Left kidney (tissue), 8 donors: ENCODE measurements at places on chromosomes 7 and 10. TPM values are rescaled to one million over a fixed set of nuclear protein-coding genes. Genes with fewer than 3 reads are reported as not detected.

GRCh38 chr7:12884856-12885440 is 197.5 kb downstream of the ARL4A start:
- DNase-seq = no peak

Gene CYP2E1
- 2.8 TPM for polyA plus RNA-seq

GRCh38 chr10:35927990-35928488 is 285.9 kb upstream of the FZD8 start:
- DNase-seq = no peak

DNA sequence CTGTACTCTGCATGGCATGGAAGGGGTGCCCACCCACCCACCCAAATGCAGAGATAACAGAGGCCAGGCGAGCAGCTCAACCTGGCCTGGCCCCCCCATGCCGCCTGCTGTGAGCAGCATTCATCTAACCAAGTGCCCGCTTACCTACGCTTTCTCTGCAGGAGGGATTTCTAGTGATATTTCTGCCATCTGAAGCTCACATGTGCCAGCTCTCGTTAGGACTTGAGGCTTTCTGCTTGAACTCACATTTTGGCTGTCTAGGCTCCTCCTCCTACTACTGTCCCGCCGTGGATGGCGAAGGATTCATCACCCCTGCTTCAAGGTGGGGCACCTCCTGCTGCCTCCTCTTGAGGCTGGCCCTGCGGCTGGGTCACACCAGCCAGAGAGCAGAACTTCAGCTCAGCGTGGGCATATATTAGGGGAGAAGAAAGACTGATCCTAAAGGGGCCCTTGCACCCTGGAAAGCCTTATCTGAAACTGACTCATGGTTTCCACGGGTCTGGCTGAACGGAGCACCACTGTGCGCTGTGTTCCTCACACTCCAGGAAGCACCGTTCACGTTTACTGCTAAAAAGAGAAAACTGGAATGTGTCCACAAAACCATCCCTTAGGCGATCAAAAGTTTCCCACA is 45.5 kb downstream of the CTBP2 start:
- DNase-seq = no peak

- no peak for DNase-seq
These were observed 441 bp downstream of the FZD8 start for GRCh38 chr10:35641676-35642034.

Gene ASAH2
- polyA plus RNA-seq = 6.8 TPM

- no peak for DNase-seq
These were observed 17.8 kb downstream of the BTBD16 start for GRCh38 chr10:122288917-122289316.

GRCh38 chr7:106262221-106262881 is 22.4 kb downstream of the NAMPT start:
- DNase-seq = no peak

Gene ABCA13
- polyA plus RNA-seq = 0.95 TPM

Gene CRYGN
- polyA plus RNA-seq = 4.4 TPM

- DNase-seq = no peak
These were observed 2.1 kb upstream of the CCDC126 start for GRCh38 chr7:23594879-23595604.

DNA sequence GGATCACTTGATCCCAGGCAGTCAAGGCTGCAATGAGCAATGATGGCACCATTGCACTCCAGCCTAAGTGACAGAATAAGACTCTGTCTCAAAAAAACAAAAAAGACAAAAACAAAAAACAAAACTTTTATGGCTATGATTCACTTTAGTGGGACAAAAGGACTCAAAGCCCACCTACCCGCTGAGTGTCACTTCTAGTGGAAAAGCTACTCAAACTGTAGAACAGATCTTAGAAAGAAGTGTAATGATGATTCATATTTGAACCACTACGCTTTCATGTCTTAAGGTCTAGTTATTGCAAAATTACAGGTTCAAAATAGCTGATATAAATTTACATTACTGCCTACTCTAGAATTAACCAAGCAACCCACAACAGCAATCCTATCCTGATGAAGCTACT is 47.1 kb upstream of the OTUD1 start:
- no peak for DNase-seq

GRCh38 chr10:19048489-19048888 is at the start of gene MALRD1:
TSS of gene MALRD1 (plus strand) at chr10:19048801. CDS start at chr10:19048939, 138 bp downstream.
- no peak for DNase-seq

- DNase-seq = no peak
These were observed 84.9 kb downstream of the NAMPT start for GRCh38 chr7:106199813-106200364.

DNA sequence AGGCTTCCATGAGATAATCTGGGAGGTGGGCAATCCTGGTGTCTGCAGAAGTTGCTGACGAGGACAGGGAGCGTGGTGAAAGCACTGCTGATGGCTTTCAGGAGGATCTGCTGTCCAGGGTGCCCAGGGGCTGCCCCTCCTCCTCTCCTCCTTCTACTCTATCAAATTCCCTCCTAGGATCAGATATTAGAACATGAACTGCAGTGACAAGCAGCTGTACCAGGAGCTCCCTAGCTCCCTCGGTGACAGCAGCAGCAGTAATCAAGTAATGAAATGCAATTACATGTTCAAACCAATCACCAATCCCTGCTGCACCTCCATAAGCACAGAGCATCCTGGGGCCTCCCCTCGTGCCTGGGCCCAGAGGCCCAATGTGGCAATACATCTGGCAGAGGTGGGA is 46.9 kb downstream of the GRID1 start:
- no peak for DNase-seq

- no peak for DNase-seq
These were observed 28.5 kb upstream of the ZMYND11 start for GRCh38 chr10:106740-107139.

Gene CHST3
- polyA plus RNA-seq = 15.4 TPM

- no peak for DNase-seq
These were observed 94.0 kb upstream of the PCGF5 start for GRCh38 chr10:91126471-91126870.

Gene CPEB3
- 3.3 TPM for polyA plus RNA-seq

GRCh38 chr10:56624082-56624481 is 263.0 kb upstream of the ZWINT start:
- DNase-seq = no peak

- DNase-seq = peak; percentile 60
These were observed at the start of gene GBX1 for GRCh38 chr7:151167197-151167961. TSS of gene GBX1 (minus strand) at chr7:151167694. CDS start at chr7:151167548, 146 bp downstream.

- no peak for DNase-seq
These were observed 90.8 kb downstream of the DNAJB9 start for GRCh38 chr7:108660465-108660864.

Gene TMEM270
- polyA plus RNA-seq = 0.27 TPM

DNA sequence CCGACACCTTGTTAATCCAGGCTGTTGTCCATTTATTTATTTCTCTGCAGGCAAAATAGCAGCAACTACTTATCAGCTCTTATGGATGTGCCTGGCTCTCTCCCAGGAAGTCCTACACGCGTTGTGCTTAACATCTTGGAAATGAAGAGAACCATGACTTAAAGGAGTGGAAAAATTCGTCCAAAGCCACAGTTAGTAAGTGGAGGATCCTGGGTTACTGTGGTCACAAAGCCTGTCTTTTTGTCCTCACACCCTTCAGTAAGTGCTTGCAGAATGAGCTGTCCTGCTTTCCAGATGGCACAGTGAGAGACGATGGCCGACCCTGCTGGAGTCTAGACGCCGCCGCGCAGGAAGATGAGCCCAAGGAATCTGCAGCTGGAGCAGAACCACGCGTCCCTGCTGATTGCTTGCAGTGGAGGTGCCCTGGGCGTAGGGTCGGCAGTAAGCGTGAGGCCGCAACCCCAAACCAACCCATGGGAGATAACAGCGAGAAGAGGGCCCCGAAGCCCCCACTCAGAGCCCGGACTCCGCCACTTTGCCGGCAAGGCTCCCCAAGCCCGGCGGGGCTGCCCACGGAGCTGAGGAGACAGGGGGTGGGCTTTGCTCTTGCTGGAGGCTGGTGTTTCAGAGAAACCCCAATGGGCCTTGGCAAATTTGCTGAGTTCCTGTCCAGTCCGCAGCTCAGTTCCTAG is 178.6 kb downstream of the CXCL12 start:
- no peak for DNase-seq

DNA sequence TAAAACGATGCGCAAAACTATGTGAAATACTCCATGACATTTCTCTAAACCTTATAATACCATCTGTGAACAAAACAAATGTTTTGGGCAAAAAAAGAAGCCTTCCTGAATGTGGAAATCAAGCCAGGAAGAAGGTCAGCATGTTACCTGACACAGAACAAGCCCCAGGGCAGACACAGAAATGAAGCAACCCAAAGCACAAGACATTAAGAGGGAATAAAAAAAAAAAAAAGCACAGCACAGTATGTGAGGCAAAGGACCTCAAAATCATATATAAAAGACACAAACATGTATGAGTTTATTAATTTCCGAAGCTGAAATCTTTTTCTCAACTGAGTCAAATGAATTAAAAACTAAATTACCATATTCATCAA is 161.8 kb downstream of the SKIDA1 start:
- DNase-seq = no peak

DNA sequence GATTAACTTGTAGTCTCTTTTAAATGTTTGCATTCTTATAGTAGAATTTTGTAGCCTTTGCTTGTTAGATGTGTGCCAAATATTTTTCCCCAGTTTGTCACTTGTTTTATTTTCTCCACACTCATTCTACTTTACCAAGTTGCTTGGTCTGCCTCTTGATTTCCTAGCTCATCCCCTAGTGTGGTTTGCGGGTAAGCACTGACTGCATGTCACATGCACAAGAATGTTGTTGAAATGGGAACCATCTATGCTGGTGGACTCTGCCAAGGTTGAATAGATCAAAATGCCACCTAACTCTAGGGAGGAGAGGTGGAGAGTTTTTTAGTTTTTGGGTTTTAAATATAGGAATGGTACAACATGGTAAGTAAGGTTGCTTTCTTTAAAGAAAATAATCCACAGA is 47.6 kb downstream of the FZD1 start:
- DNase-seq = no peak

Gene NOS3
- polyA plus RNA-seq = 8.7 TPM

Gene SPDYE5
- polyA plus RNA-seq = 7.3 TPM

DNA sequence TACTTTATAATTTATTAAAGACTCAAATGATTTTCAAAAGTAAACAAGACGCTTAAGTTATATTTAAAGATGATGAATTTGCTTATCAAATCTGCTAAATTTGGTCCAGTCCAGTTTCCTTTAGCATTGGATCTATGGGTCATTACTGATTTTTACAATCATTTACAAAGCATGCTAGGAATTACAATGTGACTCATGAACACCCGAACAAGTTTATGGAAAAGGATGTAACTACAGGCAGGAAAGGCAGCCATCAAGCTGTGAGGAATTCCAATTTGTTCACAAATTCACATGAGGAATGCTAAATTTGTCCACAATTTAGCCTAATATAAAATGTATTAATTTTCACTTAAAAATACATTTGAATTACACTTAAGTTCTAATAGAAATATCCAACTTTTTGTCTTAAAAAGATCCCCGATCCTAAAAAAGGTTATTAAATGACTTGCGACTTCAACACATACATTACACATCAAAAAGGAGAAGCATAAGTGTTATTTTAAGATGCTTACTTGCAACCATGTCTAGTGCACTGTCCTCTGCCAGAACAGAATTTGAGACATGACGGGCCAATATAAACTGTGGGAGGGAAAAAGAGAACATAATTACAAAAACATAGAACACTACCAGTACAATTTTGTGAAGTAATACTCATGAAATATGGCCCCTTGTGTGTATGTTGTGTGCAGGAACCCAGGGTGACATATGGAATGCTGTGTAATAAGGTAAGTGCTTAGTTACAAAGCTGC is 194.2 kb upstream of the SLC26A5 start:
- no peak for DNase-seq

Gene FBXL13
- 4.3 TPM for polyA plus RNA-seq

Gene PCLO
- polyA plus RNA-seq = 14.5 TPM

DNA sequence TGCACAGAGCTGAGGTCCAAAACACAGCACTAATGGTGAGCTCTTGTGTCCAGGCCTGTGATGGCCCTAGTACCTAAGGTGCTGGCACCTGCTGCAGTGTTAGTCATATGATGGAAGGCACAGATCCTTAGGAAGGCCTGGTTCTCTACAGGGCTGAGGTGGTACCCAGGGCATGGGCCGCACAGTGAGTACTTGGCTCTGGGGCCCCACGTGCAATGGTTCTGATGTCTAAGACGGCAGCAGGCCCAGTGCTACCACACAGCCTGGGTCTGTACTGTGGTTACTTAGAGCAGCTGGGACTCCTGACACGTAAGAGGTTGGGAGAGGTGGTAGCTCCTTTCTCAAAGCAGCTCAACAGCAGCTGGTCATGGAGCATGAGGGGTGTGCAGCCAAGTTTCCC is 70.6 kb upstream of the MAGI2 start:
- DNase-seq = no peak

DNA sequence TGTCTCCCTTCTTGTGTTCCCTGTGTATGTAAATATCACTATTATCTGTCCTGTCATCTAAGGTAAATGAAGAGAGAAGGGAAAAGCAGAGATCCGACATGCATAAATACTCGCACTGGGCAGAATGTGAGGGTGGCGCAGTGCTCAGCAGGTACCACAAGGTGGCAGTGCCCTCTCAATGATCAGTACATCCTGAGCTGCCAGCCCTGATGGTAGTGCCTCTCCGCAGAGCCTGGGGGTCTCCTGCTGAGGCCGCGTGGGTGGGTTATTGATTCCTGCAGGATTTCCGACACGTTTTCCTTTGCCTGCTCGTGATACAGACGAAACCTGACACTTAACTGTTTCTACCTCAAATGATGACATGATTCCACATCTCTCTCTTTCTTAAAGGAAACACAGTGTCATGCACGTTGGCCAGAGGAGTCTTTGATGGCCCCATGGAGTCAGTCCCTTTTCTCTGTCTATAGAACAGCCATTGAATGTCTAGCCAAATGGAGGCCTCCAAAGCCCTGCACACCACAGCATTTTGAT is 19.8 kb downstream of the RGR start:
- peak; percentile 29 for DNase-seq

- DNase-seq = no peak
These were observed 636.5 kb downstream of the CALN1 start for GRCh38 chr7:71775648-71776047.

- no peak for DNase-seq
These were observed 22.6 kb upstream of the PSAP start for GRCh38 chr10:71873582-71874211.

DNA sequence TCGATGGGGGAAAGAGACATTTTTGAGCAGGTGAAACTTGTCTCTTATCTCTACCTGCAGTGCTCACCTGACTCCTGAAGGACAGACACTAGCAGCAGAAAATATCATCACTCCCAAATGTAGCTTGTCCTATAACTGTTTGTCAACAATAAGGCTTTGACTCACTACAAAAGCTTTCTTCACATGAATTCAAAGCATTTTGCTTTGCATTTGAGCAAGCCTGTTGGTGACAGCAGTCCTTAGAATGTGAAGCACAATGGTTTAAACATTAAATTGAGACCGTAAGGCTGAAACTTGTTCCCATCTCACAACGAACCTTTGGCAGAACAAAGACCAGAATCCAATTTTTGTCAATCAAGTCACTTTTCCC is 30.6 kb upstream of the ZNRF2 start:
- no peak for DNase-seq

Gene FRMD4A
- 85.8 TPM for polyA plus RNA-seq
